ENCODE measurements at places on chromosomes 12 and 14. TPM values are rescaled to one million over a fixed set of nuclear protein-coding genes. Genes with fewer than 3 reads are reported as not detected.
A peak's percentile ranks its signal among the peaks of the same experiment; 100 is the strongest.

GRCh38 chr14:26963711-26964110 lies 365.9 kb upstream of the NOVA1 start:
- H3K4me1 ChIP-seq: no peaks in the 10 kb centered on the region
- H3K27me3 ChIP-seq: no peaks in the 10 kb centered on the region
- no peak overlapping the region for H3K4me3 ChIP-seq
- DNase-seq: no peak

- peaks cover 9% of the 10 kb centered on the region for H3K4me1 ChIP-seq
- no peaks in the 10 kb centered on the region for H3K36me3 ChIP-seq
- no peak overlapping the region for H3K27ac ChIP-seq
- DNase-seq: no peak
- H3K4me3 ChIP-seq: no peak overlapping the region
Measured at GRCh38 chr14:103444837-103445524, 59.8 kb downstream of the MARK3 start.

GRCh38 chr12:31326736-31327659 lies 1.0 kb upstream of the SINHCAF start:
- no peak for DNase-seq
- H3K4me1 ChIP-seq: no peaks in the 10 kb centered on the region
- no peaks in the 10 kb centered on the region for H3K36me3 ChIP-seq
- H3K27me3 ChIP-seq: no peaks in the 10 kb centered on the region

CLMN gene
- total RNA-seq: 7.3 TPM

PMCH gene
- not detected for total RNA-seq

DNA sequence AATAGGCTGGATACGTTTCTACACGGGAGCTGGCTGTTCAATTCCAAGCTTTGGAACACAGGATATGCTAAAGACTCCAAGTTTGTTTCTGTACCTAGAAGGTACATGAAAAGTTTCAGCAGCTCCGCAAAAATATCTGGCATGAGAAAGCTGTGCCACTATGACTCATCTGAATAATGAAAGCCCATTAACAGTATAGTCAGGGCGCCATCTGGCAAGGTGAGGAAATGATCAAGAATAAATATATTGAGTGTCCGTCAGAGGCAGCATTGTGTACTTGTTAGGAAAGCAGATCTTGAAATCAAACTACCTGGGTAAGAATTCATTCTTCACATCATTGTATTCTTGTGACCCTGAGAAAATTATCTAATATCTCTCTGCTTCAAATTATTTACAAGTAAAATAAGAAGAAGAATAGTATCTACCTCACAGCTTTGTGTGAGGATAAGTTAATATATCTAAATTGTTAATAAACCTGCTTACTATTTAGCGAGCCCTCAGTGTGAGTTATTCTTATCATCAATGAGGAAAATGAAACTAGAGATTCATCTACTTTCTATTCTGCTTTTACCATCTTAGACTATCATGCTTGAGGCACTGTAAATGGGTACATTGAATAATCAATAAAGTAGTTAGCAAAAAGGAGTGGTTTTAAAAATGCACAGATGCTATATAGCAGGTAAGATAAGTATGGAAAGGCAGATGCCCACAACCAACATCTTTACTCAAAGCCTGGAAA lies 53.5 kb downstream of the FSCB start:
- DNase-seq: no peak
- no peak overlapping the region for H3K4me3 ChIP-seq
- H3K27ac ChIP-seq: no peak overlapping the region
- H3K27me3 ChIP-seq: no peaks in the 10 kb centered on the region
- no peaks in the 10 kb centered on the region for H3K36me3 ChIP-seq

EAPP gene
- total RNA-seq: 32.8 TPM

DNA sequence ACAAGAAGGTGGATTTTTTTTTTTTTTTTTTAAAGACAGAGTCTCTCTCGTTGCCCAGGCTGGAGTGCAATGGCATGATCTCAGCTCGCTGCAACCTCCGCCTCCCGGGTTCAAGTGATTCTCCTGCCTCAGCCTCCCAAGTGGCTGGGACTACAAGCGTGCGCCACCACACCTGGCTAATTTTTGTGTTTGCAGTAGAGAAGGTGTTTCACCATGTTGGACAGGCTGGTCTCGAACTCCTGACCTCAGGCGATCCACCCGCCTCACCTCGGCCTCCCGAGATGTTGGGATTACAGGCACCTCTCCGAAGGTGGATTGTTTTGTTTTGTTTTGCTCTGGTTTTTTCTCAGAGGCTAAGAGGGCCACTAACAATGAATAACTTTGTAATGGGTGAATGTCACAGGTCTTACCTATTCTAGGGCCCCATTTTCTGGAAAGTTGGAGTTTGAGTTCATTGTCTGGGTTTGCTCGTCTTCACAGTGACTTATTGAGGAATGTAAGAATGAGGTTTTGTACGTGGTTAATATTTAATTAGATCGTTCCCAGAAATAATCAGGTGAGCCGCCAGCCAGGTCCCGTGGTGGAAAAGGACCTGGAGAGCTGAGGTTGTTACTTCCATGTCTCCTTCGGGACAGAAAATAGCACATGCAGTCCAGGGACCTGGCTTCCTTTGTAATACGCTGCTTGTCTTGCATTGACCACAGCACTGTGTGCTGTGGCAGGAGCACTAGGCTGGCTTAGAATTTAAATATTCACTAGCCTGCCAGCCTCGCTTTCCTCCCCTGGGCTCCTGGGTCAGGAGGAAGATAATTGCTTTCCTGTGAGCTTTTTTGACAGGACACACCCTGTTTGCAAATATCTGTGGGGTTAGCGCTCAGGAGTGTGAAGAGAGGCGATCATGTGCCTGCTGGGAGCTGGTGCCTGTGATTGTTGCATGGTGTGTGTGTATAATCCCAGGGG lies 2.3 kb downstream of the HIP1R start:
- DNase-seq: no peak
- H3K27me3 ChIP-seq: no peaks in the 10 kb centered on the region
- H3K27ac ChIP-seq: no peak overlapping the region
- no peaks in the 10 kb centered on the region for H3K36me3 ChIP-seq
- peak overlapping the region; percentile 88 for H3K4me3 ChIP-seq

ACSS3 gene
- total RNA-seq: 30.0 TPM

TMEM233 gene
- not detected for total RNA-seq

DNA sequence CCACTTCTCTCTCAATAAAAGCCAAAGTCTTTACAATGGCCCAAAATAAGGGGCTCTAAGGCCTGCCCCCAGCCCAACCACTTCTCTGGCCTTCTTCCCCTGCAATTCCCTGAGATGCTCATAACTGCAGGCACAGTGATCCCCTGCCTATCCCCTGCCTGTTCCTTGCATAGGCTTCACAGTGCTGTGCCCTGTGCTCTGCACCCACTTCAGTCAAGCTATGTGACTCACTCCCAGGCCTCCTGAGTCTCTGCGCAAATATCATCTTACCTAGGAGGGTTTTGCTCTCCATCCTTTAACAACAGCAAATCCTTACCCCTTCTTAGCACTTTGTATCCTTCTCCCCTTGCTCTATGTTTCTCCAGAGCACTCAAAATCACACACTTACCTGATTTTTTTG lies 242.2 kb downstream of the MSRB3 start:
- H3K4me3 ChIP-seq: no peak overlapping the region
- H3K4me1 ChIP-seq: no peaks in the 10 kb centered on the region
- no peak overlapping the region for H3K27ac ChIP-seq

HOMEZ gene
- 6.2 TPM for total RNA-seq

DNA sequence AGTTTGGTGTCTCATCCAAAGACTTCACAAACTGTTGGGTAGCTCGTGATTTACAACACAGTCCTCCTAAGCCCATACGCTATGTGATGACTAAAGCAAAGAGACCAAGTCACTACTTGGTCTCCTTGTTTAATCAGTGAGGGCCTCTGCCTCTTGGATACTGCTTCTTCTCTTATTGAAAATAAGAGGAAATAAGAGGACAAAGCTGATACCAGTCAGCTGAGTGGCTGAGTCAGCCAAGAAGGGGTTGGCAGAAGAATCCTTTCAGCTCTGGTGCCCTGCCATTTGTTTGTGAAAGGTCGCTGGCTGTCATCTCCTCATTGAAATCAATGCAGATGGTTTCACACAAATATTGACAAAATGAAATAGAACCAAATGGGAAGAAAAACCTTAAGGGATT lies 67.5 kb upstream of the SLC35F4 start:
- no peak for DNase-seq
- no peak overlapping the region for H3K4me3 ChIP-seq
- no peaks in the 10 kb centered on the region for H3K27me3 ChIP-seq
- no peaks in the 10 kb centered on the region for H3K4me1 ChIP-seq
- H3K27ac ChIP-seq: no peak overlapping the region

DNA sequence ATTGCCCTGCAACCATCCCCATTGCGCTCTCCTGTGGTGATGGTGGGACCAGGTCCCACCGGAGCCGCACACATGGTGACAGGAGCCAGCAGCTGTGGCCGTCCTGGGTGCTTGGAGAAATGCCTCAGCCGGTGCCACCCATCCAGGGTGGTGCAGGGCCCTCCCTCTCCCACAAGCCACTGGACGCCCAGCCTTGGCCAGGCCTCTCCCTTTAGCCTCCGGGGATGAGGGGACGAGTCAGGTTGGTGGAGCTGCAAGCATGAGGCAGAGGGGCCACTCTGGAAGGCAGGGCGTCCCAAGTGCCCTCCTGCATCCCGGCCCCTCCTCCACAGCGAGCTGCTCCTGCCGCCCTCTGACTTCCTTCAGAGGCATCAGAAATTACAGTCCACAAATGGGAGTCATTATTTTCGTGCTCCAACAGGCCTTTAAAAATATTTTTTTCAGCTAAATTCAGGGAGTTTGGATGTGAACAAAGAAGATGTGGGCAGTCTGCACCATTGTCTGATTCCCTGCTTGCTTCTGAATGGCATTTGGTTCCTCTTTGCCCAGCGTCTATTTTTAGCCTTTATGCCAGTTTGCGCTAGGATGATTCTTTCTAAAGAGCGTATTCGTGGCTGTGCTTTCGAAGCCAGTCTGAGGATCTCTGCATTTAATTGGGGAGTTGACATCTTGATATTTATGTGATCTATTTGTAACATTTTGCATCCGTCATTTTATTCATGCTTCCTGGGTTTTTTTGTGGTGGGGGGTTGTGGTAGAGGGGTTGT lies 189.4 kb downstream of the ADGRD1 start:
- H3K4me1 ChIP-seq: no peaks in the 10 kb centered on the region
- no peaks in the 10 kb centered on the region for H3K36me3 ChIP-seq
- H3K27ac ChIP-seq: no peak overlapping the region
- no peak for DNase-seq
- H3K27me3 ChIP-seq: no peaks in the 10 kb centered on the region

KDM5A gene
- total RNA-seq: 57.7 TPM

Measured in thoracic aorta (tissue), 2 donors.